ENCODE measurements at places on chromosomes 6 and 20.

DNA sequence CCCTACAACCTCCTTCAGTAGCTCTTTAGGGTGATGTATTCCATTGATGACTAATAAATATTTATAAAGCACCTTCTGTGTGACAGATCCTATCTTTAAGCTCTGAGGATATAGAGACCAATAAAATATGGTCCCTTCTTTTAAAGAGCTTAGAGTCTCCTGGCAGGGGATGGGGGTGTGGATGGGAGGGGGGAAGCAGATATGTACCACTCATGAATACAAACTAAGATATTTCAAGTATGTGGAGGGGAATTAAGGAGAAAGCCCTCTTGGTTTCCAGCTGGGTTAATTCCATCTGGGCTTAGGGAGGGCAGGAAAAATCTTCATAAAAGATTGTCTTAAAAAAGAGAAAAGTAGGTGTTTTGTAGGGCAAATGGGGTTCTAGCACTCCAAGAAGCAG, 21.6 kb upstream of the FBXO9 start:
- DNase-seq, result no peak

- DNase-seq, result no peak
Observed at GRCh38 chr6:112221561-112221960, 32.8 kb downstream of the LAMA4 start.

GRCh38 chr6:45647341-45648261, 269.9 kb upstream of the SUPT3H start:
- no peak for DNase-seq

- no peak for DNase-seq
Observed at GRCh38 chr20:36415475-36416002, 109.4 kb downstream of the DLGAP4 start.

DNA sequence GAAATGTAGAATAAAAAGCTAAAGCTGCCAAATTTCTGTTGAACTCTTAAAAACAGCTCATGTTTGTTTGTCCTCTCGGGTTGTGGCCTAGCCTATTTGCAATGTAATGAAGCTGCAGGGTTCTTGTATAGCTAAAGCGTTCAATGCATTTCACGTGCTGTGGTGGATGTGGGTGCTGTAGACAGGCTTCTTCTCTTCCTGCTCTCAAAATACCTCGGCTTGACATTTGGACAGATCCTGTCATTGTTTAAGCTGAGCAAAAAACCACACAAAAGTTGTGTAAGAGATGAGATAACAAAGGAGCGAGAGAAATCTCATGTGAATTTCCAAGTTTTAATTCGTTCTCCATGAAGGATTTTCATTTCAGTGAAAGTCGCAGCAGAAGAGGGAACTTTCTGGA, 196.3 kb upstream of the UST start:
- DNase-seq, result no peak

GRCh38 chr6:161220346-161220745, 53.5 kb downstream of the AGPAT4 start:
- no peak for DNase-seq
